ENCODE measurements at places on chromosomes 13 and 19.

GRCh38 chr13:48009284-48009683, 8.2 kb upstream of the SUCLA2 start:
- no peak for DNase-seq

DNA sequence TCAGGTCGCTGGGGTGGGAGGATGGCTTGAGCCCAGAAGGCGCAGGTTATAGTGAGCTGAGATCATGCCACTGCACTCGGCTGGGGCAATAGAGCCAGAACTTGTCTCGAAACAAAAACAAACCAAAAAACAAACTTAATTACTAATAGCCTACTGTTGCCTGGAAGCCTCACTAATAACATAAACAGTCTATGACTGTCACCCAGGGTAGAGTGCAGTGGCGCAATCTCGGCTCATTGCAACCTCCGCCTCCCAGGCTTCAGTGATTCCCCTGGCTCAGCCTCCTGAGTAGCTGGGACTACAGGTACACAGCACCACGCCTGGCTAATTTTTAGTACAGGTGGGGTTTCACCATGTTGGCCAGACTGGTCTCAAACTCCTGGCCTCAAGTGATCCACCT, 18.0 kb downstream of the CATSPERD start:
- no peak for DNase-seq

DNA sequence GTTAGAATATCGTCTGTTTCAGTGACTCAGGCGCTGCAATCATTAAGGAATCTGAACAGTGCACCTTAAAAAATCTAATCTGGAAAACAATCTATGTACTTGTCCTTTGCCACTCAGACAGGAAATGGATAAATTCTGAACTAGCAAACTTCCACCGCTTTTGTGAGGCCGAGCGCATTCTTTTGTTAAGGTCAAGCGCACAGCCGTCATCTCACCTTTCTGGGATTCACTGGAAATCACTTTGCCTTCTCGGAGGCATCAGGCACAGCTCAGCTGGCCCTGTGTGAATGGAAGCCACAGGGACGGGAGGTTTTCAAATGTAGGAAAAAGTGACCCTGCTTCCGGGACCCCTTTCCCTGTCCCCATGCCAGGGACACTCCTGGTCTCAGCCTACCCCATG, 28.2 kb upstream of the SPACA7 start:
- no peak for DNase-seq

- DNase-seq = no peak
Observed at GRCh38 chr13:44052780-44053184, 173.1 kb downstream of the LACC1 start.

DNA sequence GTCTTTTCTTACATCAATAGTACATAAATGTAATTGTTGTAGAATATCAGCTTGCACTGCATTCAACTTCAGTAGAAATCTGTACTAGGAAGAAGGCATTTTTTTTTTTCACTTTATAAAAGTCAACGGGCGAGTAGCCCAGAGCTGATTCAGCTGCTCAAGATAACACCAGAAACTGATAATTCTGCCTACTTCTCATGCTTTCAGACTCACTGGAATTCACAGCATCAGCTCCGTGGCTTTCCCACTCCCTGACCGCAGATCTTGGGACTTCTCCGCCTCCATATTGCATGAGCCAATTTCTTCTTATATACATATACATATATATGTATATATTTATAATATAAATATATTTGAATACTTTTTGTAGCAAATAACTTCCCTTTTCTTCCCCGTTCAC, 263.1 kb upstream of the RXFP2 start:
- DNase-seq = no peak

DNA sequence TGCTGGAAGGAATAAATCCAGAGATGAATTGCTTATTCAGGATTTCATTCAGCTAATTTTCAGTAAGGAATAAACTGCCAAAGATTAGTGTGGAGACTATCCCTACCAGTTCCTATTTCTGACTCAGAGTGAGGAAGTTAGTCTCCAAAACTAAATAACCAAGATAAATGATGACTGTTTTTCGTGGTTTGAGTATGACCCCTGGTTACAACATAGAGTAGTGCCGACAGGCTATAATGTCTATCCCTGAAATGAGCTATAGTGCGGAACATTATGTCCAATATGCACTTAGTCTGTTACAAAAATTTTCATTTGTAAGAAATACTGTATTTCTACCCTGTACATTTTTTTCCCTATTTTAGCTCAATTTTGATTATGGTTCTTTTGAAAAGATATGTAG, 51.4 kb downstream of the NBEA start:
- DNase-seq = no peak

- no peak for DNase-seq
Observed at GRCh38 chr13:42369071-42369797, 97.3 kb downstream of the AKAP11 start.

DNA sequence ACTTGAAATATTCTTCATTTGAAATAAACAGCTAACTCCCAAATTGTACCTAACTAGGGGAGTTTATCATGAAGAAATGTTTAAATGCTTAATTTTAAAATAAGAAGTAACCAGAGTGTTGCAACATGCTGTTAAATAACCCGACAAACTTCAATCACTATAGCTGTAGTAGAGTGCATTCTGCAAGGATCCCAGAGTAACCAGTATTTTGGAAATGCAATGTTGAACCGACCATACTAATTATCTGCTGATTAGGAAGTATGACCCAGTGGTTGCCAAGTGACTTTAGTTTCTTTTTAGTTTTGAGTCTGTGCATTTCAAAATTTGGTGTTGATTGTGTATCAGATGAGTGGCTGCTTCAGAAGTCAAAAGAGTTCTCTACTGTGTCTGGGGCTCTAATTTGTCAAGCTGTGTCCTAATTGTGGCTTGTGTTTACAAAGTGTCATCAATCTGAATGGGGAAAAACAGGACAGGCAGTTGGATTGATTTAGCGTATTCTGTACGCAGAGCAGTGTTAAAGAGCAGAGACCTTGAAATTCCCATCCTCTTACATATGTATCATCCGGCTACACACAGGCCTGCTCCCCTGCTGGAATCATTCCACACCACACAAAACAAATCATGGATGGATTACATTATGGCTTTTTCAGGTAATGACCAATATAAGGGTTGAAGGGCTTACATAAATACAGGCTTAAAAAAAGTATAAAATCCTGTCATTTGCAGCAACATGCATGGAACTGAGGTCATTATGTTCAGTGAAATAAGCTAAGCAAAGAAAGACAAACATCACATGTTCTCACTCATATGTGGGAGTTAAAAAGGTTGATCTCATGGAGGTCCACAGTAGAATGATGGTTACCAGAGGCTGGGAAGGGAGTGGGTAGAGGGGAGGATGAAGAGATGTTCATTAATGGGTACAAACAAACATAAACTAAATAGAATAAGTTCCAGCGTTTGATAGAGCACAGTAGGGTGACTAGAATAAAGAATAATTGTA, 351.5 kb downstream of the KLF12 start:
- DNase-seq = no peak

- no peak for DNase-seq
Observed at GRCh38 chr19:34236035-34236987, 18.0 kb upstream of the GARRE1 start.

DNA sequence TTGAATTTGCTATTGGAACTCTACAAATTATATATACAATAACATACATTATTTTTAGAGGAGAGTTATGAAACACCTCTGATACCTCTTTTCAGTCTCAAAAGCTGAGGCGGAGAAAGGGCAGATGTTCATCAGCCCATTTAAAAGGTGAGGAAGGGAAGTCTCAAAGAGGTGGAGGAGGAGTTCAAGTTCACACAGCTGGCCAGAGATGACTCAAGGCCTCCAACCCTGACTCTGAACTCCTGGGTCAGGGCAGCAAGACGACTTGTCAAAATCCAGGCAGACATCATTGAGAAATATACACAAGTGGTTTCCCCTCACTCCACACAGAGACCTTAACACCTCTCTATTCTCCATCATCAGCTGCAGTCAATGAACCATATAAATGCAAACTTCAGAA, 2.1 kb downstream of the SIAH3 start:
- no peak for DNase-seq

- no peak for DNase-seq
Observed at GRCh38 chr13:75936791-75937190, 300.7 kb downstream of the LMO7 start.

GRCh38 chr19:20928371-20928770, 5.3 kb downstream of the ZNF85 start:
- DNase-seq = no peak

DNA sequence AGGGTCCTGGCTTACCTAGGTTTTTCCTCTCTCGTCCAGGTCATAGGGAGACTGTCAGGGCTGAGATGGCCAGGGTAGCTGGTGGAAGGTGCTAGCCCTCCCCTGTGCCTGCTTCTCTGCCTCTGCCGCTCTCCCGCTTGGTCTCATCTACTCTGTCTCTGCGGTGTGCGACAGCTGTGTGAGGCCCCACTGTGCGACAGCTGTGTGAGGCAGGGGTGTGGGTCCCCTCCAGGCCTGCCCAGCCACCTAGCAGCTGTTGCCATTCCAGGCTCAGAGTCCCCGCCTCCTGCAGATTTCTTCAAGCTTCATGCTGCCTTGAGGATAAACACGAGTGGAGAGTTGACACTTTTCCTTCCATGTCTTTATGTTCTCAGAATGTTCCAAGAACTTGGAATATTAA, 53.0 kb downstream of the ARHGEF7 start:
- DNase-seq = no peak

GRCh38 chr13:24650161-24650560, 30.0 kb upstream of the ATP12A start:
- no peak for DNase-seq
